Kidney epithelial cell (primary cell): ENCODE measurements at places on chromosomes 16 and 17. TPM values are rescaled to one million over a fixed set of nuclear protein-coding genes. Genes with fewer than 3 reads are reported as not detected.

The SLC16A11 gene
- total RNA-seq = not detected in 2 replicates

The ZNF624 gene
- total RNA-seq = 8.7 and 11.0 TPM in 2 replicates

The RAC3 gene
- 57.4 and 64.1 TPM in 2 replicates for total RNA-seq

The SLC52A1 gene
- 0.17 and 0.62 TPM in 2 replicates for total RNA-seq

The PRR35 gene
- not detected in 2 replicates for total RNA-seq

The SOST gene
- total RNA-seq = not detected in 2 replicates

The CTRB1 gene
- total RNA-seq = not detected in 2 replicates

The ANKRD40CL gene
- total RNA-seq = not detected in 2 replicates
